Activated CD4-positive, alpha-beta T cell treated with anti-CD3 and anti-CD28 coated beads, Interleukin-2, amount 50 U/mL, for 4 hours (primary cell): ENCODE measurements at places on chromosomes 11 and 22.

DNA sequence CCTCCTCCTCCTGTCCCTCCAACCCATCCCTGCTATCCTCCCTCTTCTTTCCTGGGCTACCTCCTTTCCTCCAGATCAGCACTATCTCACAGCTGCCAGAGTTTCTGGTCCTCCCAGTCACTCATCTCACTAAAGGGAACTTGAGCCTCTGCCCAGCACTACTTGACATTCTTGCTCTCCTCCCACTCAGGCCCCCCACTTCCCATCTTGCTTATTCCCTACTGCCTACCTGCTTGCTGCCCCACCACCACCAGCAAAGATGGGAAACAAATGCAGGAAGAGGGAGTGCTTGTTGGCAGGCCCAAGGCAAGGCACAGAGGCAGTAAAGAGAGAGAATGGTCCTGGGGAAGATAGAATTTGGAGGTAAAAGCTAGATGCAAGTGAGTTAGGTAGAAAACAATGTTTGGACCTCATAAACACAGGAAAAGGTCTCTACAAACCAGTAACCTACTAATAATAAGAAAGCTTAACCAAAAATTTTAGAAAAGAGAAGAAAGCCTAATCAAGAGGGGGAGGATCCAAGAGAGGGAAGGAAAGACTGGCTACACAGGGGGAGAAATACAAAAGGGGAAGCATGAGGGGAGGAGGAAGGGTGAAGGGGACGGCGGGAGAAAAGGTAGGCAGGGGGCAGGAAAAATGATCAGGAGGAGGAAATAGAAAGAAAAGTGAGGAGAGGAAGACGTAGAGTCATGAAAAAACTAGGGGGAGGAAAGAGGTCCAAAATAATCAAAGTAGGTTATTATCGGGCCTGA is 63.6 kb downstream of the PAK1 start:
- no peak for DNase-seq

- DNase-seq, result no peak
These were observed 70.4 kb downstream of the TRMU start for GRCh38 chr22:46405901-46406300.

DNA sequence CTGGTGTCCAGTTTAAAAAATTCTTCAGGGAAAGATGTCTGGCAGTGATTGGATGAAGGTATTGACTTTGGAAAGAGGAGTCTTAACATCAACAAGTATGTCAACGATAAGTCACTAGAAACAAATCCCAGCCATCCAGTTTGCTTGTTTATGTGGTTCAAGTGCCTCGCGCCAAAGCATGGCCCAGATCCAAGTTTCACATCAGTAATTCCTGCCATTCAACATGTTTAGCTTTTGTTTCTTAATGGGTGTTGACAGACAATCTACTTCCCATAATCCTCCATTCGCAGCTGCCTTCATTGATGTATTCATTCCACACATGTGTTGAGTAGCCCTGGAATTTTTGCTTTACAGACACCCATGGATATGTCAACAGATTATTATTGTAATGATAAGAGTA is 77.8 kb downstream of the UBASH3B start:
- DNase-seq, result no peak

- DNase-seq, result no peak
These were observed 197.4 kb downstream of the MYO18B start for GRCh38 chr22:25939384-25939783.

- DNase-seq, result no peak
These were observed 9.0 kb upstream of the AGBL2 start for GRCh38 chr11:47724041-47724729.

DNA sequence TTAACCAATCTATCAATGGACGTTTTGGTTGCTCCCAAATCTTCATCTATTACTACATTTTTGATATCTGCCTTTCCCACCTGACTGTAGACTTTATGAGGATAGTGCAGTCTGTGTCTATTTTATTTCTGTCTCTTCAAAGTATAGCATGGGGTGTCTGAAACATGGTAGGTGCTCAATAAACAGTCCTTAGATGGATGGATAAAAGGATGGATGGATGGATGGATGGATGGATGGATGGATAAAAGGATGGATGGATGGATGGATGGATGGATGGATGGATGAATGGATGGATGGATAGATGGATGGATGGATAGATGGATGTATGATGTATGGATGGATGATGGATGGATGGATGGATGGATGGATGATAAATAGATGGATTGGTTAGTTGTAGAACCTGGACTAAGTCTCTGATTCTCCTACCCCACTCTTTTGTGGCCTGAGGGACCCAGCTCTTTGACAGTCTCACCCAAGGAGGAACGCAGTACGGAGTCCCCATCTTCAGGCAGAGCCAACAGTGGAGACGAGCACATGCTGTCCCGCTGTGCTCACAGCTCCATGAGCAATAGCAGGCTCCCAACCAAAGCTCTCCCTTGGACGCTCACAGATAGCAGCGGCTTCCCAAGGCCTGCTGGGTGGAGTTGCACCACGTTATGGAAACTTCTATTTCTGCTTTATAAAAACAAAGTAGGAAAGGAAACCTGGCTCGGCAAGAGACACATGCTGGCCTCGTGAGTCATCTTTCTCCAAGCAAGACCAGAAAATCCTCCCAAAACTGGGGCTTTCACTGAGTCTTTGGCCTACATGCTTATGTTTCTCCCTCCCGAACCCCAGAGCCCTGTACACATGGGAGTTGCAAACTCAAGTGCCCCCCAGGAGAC is 448.0 kb downstream of the MIAT start:
- DNase-seq, result no peak

DNA sequence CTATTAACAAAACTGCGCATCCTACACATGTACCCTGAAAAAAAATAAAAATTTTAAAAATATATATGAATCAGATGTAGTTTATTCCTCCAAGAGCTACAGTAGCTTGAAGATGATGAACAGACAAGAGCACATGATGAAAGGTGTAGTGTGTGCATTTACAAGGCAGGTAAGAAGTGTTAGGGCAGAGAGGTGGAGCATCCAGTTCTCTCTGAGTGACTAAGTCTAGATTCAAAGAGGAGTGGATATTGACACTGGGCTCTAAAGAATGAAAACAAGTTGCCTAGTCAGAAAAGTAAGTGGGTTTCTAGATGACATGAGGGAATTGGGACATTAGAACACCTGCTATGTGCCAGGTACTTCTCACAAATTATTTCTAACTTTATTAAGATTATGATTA is 76.0 kb upstream of the CARD18 start:
- DNase-seq, result no peak

GRCh38 chr11:105399511-105399910 is 210.4 kb upstream of the GRIA4 start:
- no peak for DNase-seq

- no peak for DNase-seq
These were observed 1060.8 kb downstream of the OPCML start for GRCh38 chr11:132471466-132471865.

DNA sequence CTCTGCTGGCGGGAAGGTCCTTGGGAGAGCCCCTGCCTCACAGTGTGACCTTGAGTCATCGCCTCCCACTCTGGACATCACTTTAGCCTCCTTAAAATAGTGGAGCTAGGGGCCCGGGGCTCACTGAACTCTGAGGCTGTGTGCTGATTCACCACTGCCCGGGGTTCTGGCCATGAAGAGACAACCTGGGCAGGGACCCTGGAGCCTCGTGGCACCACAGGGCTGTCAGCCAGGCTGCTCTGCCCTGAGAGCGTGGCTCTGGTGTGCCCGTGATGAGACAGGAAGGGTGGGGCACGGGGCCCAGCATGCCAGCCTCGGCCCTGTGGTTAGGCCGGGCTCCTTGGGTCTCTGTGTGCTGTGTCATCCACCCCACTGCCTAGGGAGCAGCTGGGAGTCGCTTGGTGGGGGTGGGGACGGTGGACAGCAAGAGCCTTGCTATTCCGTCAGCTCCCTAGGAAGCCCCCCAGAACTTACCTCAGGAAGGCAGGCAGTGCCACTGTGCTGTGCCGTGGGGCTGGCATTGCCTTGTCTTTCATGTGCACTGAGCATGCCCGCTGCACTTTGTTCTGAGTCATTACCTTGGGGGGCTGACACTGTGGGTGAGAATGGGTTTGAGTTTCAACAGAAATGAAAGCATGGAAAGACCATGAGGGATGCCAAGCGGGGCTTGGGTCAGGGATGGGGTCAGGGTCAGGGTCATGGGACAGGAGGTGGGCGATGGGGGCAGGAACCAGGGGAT is 31.7 kb downstream of the TPCN2 start:
- no peak for DNase-seq

GRCh38 chr11:62400281-62400680 is 18.6 kb upstream of the SCGB1A1 start:
- no peak for DNase-seq

DNA sequence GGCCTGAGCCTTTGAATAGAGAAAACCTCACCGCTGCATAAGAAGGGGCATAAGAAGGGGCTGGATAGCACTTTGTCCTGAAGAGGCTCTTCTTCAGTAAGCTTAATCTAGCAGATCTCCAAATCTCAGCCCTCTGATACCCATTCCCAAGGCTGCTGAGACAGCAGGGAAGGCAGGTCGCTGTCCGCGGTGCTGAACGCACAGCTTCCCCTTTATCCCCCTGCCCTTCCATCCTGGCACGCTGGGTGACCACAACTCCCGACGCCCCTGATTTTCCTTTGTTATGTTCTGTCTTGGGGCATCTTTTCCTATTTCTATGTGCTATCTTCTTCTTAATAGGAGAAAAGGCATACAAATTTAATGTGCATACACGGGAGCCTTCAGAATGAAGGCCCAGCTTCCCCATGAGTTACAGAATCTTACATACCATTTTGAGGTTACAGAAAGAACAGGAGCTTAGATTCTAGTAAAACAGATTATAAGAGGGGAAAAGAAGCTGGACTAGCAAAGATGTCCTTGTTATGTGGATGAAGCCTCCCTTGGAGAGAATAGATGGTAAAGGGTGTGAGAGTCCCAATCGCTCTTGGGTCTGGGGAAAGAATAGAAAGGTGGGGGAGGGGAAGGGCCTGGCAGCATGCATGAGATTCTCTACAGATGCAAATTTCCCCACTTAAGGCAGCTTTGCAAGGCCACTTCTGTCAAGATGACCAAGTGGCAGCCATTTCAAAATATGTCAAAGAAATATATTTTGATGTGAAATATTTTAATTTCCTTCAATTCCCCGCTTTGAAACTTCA is 5.7 kb upstream of the SULT4A1 start:
- DNase-seq, result no peak
